ENCODE measurements at places on chromosomes 7 and 10. TPM values are rescaled to one million over a fixed set of nuclear protein-coding genes. Genes with fewer than 3 reads are reported as not detected.

DNA sequence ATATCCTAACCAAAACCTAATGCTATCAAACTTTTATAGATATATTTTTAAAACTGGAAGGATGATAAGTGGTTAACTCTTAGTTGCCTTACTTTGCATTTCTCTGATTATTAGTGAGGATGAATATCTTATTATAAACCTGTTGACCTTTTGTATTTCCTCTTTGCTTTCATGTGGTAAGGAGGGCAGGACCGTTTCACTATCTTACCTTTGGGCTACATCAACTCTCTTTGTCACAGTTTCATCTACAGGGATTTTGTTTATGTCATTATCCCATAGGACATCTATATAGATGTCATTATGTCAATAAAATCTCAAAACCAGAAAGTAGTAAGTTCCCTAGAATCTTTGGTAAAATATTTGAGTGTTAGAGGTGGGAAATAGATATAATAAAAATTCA is 219.3 kb downstream of the THSD7A start:
- no peaks in the 10 kb centered on the region for H3K36me3 ChIP-seq
- H3K27me3 ChIP-seq = no peaks in the 10 kb centered on the region
- DNase-seq = no peak
- H3K27ac ChIP-seq = no peak overlapping the region
- H3K4me1 ChIP-seq = peaks cover 3% of the 10 kb centered on the region

- H3K36me3 ChIP-seq = no peaks in the 10 kb centered on the region
- no peak overlapping the region for H3K27ac ChIP-seq
- no peak for DNase-seq
- no peak overlapping the region for H3K4me3 ChIP-seq
- no peaks in the 10 kb centered on the region for H3K27me3 ChIP-seq
- H3K4me1 ChIP-seq = no peaks in the 10 kb centered on the region
These were observed 157.2 kb upstream of the SLC25A13 start for GRCh38 chr7:96479015-96479645.

The LRMDA gene
- not detected for total RNA-seq

GRCh38 chr10:78829565-78829964 is 239.2 kb upstream of the ZMIZ1 start:
- peaks cover 3% of the 10 kb centered on the region for H3K27me3 ChIP-seq
- no peak overlapping the region for H3K4me3 ChIP-seq
- H3K36me3 ChIP-seq = no peaks in the 10 kb centered on the region
- no peak for DNase-seq

Measured in Karpas-422 (cell line).